ENCODE measurements at places on chromosomes 2 and 18.

GRCh38 chr2:142926445-142926844, 49.0 kb downstream of the KYNU start:
- DNase-seq, result no peak

- DNase-seq, result no peak
Observed at GRCh38 chr18:35634323-35634722, 52.8 kb downstream of the GALNT1 start.

DNA sequence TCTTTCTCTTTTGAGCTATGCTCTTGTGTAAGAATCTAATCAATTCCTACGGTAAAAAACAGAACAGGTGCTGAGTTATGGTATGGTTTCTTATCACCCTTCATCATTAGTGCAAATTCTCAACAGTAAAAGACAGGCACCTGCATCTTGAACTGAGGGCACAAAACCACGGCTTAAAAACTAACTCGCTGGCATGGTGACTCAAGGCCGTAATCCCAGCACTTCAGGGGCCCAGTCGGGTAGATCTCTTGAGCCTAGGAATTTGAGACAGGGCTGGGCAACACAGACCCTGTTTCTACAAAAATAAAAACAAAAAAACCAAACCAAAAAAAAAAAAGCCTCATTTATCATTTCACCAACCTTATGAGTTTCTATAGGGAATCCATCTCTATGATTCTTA, 33.3 kb downstream of the THAP4 start:
- DNase-seq, result no peak

GRCh38 chr2:67313536-67313935, 83.6 kb upstream of the ETAA1 start:
- DNase-seq, result no peak

GRCh38 chr2:71700041-71700657, 246.8 kb downstream of the DYSF start:
- no peak for DNase-seq

DNA sequence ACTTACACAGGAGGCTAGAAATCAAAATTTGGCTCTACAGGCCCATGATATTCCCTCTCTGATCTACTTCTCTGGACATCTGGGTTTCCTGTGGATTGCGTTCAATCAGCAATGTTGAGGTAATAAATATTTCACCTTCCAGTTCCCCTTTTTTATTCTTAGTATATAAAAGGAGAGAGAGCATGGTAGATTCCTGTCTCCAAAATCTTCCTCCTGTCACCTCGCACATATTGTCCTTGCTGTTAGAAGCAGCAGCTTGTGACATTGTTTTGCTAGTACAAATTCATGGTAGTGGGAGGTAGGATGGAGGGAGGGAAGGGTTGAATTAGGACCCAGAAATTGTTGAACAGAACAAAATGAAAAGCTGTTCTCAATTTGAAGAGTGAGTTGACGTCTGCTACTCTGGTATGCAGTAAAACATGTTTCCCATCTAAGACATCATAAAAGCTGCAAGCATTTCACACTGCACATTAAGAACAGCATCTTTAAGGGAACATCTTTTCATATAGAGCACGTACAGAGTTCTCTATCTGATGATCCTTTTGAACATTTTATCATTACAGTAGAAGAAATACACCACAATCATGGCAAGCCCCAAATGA, 156.4 kb downstream of the RDH14 start:
- DNase-seq, result no peak

- DNase-seq, result no peak
Observed at GRCh38 chr18:5309888-5310470, 14.5 kb upstream of the ZBTB14 start.

GRCh38 chr2:239122421-239123110, 274.7 kb downstream of the TWIST2 start:
- no peak for DNase-seq

DNA sequence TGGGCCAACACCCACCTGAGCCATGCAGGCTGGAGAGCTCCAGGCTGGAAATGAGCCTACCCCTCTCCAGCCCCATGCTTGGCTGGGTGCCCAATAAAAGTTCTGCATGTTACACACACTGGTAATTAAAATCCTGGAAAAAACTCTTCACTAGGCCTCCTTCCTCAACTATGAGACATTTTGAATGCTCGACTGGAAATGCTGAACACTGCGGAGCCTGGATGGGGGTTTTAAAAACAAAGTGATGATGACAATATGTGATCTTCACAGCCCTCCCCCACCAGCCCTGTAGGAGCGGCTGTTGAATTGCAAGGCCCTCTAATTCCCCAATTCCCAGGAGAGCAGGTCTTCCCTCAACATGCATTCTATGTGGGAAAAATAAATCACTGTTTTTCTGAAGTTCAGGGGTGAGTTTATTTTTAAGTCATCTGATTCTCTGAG, 179.2 kb downstream of the TTC32 start:
- no peak for DNase-seq

GRCh38 chr18:23260926-23261590, 125.8 kb downstream of the CABLES1 start:
- DNase-seq, result no peak

GRCh38 chr2:159457589-159457988, 158.8 kb downstream of the BAZ2B start:
- no peak for DNase-seq

DNA sequence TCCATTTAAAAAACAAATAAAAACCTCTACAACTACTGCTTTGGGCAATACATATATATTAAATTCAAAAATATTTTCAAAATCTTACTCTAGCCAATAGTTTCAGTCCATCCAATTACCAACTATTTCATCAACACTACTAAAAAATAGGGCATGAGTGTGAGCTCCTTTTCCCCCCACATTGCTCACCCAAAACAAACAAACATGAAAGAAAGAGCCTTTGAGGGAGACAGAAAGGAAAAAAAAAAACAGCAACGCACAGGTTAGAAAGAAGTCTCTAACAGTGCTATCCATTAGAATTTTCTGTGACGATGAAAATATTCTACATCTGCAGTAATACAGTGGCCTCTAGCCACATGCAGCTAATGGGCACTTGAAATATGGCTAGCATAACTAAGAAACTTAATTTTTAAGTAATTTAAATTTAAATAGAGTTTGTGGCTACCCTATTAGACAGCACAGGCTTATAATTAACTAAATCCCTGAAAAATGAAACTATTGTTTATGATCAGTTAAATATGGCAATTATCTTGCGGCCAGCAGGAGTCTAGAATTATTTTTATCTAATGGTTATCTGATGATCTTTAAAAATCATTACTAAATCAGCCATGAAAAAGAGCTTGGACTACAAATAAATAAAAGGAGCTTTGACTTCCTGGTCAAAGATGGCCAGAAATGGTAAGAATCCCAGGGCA, 59.2 kb downstream of the RBMS1 start:
- DNase-seq, result no peak

DNA sequence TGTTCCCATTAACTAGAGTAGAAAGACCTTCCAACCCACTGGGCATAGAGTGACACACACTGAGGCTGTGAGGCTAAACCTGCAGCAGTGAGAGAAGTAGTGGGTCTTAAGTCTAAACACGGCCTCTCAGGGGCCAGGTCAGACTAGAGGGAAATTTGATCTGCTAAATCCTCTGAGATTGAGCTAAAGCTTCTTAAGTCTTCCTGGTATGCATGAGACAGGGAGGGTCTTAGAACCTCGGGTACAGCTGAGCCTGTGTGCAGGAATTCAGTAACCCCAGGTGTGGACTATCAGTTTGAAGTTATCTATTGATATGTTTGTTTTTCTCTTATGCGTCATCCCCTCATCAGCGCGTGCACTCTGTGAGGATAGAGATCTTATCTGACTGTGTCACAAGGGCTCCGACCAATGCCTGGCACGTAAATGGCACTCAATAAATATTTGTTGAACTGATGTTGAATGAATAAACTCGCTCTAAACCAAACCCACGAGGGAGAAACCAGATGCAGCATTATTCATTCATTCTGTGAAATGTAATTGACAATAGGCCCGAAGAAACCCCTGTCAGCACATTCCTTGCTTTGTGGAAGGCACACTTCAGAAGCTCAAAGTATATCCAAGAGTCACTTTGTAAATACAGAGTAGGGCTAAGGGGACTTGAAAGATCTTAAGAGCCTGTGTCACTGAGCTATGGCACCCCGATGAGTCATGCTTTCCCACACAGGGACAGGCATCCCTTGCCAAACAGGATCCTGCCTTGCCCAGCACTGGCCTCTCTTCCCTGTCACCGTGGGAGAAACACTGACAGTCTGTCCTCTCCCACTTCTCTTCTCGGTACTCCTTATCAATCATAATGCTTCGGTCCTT, 21.7 kb upstream of the RAB10 start:
- DNase-seq, result no peak

DNA sequence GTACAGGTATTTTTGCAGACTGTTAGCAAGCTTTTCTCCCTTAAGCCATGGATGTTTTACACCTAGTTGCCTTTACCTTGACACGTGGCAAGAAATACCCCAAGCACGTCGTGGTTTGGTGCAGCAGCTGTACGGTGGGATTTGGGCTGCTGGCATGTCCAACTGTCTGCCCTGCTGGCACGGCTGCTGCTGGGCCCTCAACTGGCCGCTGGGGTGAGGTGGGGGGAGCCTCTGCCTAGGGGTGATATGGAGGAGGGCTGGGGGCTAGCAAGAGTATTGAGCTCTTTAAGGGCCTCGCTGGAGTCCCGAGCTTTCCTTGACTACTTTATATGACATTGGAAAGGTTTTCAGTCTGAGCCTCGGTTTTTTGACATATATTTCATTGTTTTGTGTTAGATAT, 41.6 kb downstream of the LPIN1 start:
- no peak for DNase-seq

DNA sequence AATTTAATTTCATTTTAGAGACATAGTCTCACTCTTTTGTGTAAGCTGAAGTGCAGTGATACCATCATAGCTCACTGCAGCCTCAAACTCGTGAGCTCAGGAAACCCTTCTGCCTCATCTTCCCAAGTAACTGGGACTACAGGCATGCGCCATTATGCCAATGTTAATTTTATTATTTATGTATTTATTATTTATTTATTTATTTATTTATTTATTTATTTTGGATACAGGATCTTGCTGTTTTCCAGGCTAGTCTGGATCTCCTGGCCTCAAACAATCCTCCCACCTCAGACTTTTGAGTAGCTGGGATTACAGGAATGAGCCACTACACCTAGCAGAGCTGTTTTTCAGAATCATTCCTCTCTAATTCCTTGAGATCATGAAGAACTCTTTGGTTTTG, 99.9 kb downstream of the ASXL3 start:
- no peak for DNase-seq

- no peak for DNase-seq
Observed at GRCh38 chr2:236904389-236905263, 181.1 kb upstream of the COPS8 start.

DNA sequence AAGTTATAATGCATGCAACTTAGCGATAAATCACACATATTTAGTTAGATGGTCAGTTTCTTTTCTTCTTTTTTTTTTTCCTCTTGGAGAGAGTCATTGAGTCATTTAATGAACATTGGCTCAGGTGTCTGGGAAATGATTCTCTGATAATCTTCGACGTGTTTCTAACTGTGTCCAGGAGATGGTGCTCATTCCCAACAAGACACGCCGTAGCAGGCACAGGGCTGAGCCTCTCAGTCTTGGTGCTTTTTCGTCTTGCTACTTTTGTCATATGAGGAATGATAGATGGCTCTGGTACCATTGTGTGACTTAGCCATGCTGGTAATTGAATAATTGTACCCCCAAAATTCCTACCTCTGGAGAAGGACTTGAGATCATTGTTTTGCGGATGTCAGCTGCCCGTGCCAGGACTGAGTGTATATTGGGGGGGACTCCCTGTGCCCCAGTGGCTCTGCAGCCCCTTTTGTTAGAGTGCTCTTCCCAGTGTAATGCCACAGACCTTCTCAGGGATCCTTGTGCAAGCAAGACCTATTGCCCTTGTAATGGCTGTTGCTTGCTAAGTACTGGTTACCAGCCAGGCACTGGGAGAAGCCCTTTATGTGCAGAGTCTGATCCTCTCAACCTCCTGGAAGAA, 107.6 kb upstream of the CYRIA start:
- DNase-seq, result no peak
